Caco-2 (cell line): ENCODE measurements at places on chromosomes 6 and 20. TPM values are rescaled to one million over a fixed set of nuclear protein-coding genes. Genes with fewer than 3 reads are reported as not detected.

COX4I2 gene
- total RNA-seq: not detected in 2 replicates

SOX4 gene
- total RNA-seq: 76.8 and 77.3 TPM in 2 replicates

SDC4 gene
- 227 and 242 TPM in 2 replicates for total RNA-seq

TNFRSF6B gene
- not detected in 2 replicates for total RNA-seq

SLC22A2 gene
- 0.19 TPM in 1 of 2 replicates, not detected in the other for total RNA-seq

IL20RA gene
- total RNA-seq: 0.65 and 1.6 TPM in 2 replicates

HLA-DOB gene
- total RNA-seq: 0.61 and 0.65 TPM in 2 replicates

PPARD gene
- total RNA-seq: 11.3 and 12.0 TPM in 2 replicates

CPXM1 gene
- total RNA-seq: not detected in 2 replicates

DIDO1 gene
- 120 and 122 TPM in 2 replicates for total RNA-seq

SERINC1 gene
- 70.2 and 72.2 TPM in 2 replicates for total RNA-seq

ASXL1 gene
- 226 and 233 TPM in 2 replicates for total RNA-seq

GJA1 gene
- 54.5 and 56.7 TPM in 2 replicates for total RNA-seq

EFCAB8 gene
- total RNA-seq: 1.8 and 2.0 TPM in 2 replicates

CST11 gene
- not detected in 2 replicates for total RNA-seq

CPNE5 gene
- not detected in 2 replicates for total RNA-seq

SDCBP2 gene
- 1.4 and 2.0 TPM in 2 replicates for total RNA-seq

PHF1 gene
- total RNA-seq: 23.6 and 26.4 TPM in 2 replicates

CARMIL1 gene
- total RNA-seq: 25.9 and 26.5 TPM in 2 replicates

CFB gene
- 31.0 and 32.1 TPM in 2 replicates for total RNA-seq

ZSCAN23 gene
- total RNA-seq: not detected in 2 replicates

PLN gene
- not detected in 2 replicates for total RNA-seq

KCNK5 gene
- 19.8 and 20.9 TPM in 2 replicates for total RNA-seq

C6orf141 gene
- 2.1 and 2.3 TPM in 2 replicates for total RNA-seq

OR2B6 gene
- total RNA-seq: not detected in 2 replicates

RFX6 gene
- total RNA-seq: 1.3 and 1.5 TPM in 2 replicates

PAX1 gene
- total RNA-seq: not detected in 2 replicates

OGFR gene
- total RNA-seq: 78.2 and 84.7 TPM in 2 replicates

CSNK2A1 gene
- total RNA-seq: 188 and 205 TPM in 2 replicates

TAAR5 gene
- not detected in 2 replicates for total RNA-seq

MICB gene
- 6.4 and 7.5 TPM in 2 replicates for total RNA-seq

FOXQ1 gene
- total RNA-seq: 170 and 191 TPM in 2 replicates

BPIFB1 gene
- not detected in 2 replicates for total RNA-seq

SLC22A3 gene
- 2.3 and 2.4 TPM in 2 replicates for total RNA-seq

CNPY3 gene
- 49.2 and 56.1 TPM in 2 replicates for total RNA-seq

PLCB4 gene
- total RNA-seq: 3.0 and 3.1 TPM in 2 replicates

GRM1 gene
- total RNA-seq: not detected in 2 replicates

SMAP1 gene
- 36.1 and 36.2 TPM in 2 replicates for total RNA-seq

SIRPB1 gene
- total RNA-seq: not detected in 2 replicates

COL9A3 gene
- total RNA-seq: 6.4 and 7.9 TPM in 2 replicates

SLC24A3 gene
- total RNA-seq: 0.14 and 0.21 TPM in 2 replicates

SEL1L2 gene
- not detected in 2 replicates for total RNA-seq

NOP56 gene
- total RNA-seq: 497 and 524 TPM in 2 replicates

ROS1 gene
- total RNA-seq: 0.16 TPM in 1 of 2 replicates, not detected in the other

MUCL3 gene
- 0.16 TPM in 1 of 2 replicates, not detected in the other for total RNA-seq

TRDN gene
- not detected in 2 replicates for total RNA-seq

TULP1 gene
- not detected in 2 replicates for total RNA-seq

TP53TG5 gene
- total RNA-seq: not detected in 2 replicates

PLCB1 gene
- 101 and 105 TPM in 2 replicates for total RNA-seq

CLDN20 gene
- not detected in 2 replicates for total RNA-seq
